ENCODE measurements at places on chromosomes 4 and X.

DNA sequence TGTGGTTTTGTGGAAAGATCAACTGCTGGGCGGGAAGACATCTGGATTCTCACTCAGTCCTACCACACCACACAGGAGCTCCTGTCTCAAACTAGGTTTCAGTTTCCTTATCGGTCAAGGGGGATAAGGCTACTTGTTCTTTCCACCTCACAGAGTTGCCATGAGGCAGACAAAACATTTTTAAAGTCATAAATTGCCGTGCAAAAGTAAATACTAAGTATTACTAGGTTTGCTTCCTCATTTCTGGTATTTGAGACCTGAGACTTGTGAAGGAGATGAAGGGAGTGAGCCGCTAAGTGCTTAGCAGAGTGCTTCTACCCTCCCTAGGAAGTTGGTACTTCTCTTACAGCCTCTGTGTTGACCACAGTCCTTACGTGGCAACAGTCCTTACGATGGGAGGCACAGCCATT lies 1.5 kb downstream of the LAP3 start:
- DNase-seq, result no peak

DNA sequence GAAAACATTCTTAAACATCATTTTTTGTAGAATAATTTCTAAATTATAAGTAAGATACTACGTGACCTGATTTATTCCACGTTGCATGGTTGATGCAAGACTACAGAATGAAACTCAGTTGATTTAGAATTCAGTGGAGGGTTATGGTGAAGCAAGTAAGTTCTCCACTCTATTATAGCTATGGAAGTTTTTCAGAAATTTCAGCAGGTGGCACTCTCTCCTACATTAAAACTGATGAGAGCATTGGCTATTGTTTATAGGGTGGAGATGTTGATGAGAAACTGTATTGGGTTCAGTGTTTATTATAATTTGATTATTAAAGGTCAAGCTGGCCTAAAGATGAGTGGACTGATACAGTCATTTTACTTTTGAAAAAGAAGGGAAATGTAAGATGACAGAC lies 88.0 kb downstream of the FNIP2 start:
- no peak for DNase-seq

- no peak for DNase-seq
Observed at GRCh38 chrX:123975180-123975579, 13.7 kb downstream of the STAG2 start.

- DNase-seq, result no peak
Observed at GRCh38 chr4:182968917-182969650, 51.9 kb upstream of the DCTD start.

- no peak for DNase-seq
Observed at GRCh38 chrX:51955200-51955599, 61.8 kb downstream of the MAGED1 start.

DNA sequence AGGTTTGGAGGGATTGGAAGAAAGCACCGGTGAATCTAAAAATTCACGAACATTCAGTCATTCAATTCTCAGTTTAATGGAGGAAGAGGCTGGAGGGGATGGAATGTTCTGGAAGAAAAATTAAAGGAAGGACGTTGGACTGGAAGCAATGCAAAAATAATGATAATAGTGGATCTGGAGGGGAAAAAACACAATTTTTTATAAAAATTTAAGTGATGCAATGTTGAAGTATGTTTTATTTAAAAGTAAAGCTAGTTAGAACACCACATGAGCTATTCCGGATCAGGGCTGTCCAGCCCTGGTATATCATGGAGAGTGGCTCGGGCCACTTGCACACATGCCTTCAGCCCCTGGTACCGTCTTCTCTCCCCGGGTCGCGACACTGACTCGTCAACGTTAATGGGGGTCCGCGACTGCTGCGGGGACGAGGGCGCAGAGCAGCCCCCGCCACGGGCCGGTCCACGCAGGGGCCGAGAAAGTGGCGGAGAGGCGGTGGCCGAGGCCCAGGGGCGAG lies 204.6 kb downstream of the TENM3 start:
- no peak for DNase-seq

- DNase-seq, result no peak
Observed at GRCh38 chr4:48912349-48912748, 5.8 kb upstream of the OCIAD2 start.

GRCh38 chr4:121246698-121247097 lies 82.6 kb upstream of the TNIP3 start:
- no peak for DNase-seq

DNA sequence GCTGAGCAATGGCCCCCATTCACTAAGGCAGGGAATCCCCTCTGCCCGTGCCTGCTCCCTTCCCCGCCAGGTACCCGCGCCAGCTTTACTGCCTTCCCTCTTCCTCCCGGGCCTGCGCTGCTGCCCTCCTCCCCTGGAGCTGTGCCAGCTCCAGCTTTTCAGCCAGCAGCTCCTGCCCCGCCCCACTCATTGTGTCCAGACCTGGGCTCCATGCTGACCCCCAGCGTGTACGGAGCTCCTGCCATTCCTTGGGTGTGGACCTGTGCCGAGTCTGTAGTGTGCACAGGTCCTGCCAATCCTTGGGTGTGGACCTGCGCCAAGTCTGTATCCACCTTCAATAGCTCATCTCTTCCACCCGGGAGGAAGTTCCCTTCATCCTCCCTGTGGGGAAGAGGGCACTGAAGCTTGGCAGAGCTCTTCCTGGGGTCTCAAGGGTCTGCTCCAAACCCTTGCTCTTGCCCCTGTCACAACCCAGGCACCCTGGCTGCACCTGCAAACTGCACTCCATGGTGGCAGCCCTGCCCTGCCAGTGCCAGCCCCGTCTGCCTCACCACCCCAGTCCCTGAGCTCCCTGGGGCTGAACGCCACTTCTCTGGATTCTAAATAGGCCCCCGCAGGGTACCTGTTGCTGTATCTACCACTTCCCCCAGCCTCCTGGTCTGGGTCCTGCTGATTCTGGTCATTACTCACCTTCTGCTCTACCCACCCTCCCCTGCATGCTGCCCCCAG lies 63.9 kb downstream of the TRMT44 start:
- DNase-seq, result peak; percentile 22

- no peak for DNase-seq
Observed at GRCh38 chr4:128848461-128848860, 39.0 kb downstream of the JADE1 start.

DNA sequence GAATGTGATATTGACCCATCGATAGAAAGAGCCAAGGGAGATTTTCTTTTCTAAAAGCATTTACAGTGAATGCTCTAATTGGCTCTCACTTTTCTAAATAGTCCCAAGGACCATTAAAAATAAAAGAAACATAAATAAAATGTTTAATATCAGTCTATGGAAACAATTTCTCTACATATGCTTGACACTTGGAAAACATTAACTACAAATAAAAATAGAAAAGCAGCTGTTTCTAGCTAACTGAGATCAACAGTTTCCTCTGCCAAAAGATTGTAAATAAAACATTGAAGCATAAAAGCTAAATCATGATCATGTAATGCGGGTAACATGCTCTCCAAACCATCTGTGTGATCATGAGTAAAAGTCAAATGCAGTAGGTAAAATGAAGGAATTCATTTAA lies 49.7 kb downstream of the CORIN start:
- no peak for DNase-seq

DNA sequence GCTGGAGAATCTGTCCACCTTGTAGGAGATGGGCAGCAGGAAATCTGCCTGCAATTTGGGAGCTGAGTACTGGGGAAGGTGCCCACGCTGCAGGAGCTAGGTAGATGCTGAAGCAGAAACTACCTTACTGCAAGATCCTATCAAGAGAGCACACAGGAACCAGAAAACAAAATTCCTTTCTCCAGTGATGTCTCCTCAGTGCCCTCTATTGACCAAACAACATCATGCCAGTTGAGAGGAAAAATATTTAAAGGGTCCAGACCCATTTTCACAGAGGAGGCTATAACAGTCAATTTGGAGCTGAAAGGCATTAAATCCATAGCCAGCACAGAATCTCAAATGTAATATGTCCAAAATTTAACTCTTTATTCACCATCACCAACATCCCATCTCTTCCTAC lies 406.8 kb downstream of the SLITRK2 start:
- no peak for DNase-seq

DNA sequence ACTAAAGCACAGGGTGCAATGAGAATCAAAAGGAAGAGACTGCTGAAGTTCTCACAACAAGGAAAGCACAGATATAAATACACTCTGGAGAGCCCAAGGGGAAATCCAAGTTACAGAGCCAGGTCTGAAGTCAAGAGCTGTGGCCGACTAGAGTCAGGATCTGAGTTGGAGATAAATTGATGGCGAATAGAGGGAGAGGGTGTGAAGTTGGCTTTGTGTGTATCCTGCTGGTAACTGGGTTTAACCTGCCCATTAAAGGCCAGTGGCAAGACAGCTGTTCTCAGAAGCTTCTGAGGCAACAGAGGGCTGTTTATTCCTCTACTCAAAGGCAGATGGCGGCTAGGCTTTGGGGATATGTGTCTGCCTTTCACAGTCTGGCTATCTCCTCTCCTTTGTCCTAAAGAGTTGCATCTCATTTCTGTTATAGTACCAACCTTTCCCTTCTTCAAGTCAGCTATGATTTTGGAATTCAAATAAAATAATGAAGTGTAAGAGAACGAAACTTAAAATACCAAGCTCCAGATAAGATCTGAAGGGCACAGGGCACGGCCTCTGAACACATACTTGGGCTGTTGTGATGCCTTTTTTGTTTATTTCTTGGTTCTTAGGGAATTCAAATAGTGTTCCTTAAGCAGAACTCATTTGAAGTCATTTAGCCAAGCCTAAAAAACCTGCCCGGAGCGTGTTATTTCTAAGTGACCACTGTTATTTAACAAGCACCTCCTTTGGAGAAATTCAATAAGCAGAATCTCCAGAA lies 142.1 kb downstream of the APBB2 start:
- DNase-seq, result no peak

- DNase-seq, result no peak
Observed at GRCh38 chrX:84339507-84340364, 151.7 kb upstream of the RPS6KA6 start.

DNA sequence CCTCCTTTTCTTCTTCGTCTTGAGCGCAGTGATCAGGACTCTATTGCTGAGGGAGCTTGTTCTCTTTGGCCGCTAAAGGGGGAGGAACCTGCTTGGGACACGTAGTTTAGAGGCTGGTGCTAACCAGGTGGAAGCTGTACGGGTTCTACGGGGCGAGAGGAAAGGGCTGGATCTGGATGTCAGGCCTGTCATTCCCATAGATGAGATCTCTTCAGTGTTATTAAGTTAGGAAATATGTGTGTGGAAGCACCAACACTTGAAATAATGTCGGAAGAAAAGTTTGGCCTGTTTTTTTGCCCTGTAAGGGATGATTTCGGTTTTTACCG lies 643 bp downstream of the SRP72 start:
- DNase-seq, result no peak

- DNase-seq, result no peak
Observed at GRCh38 chr4:90185416-90185815, 58.2 kb downstream of the CCSER1 start.

- no peak for DNase-seq
Observed at GRCh38 chrX:49868739-49869138, 10.5 kb upstream of the USP27X start.

DNA sequence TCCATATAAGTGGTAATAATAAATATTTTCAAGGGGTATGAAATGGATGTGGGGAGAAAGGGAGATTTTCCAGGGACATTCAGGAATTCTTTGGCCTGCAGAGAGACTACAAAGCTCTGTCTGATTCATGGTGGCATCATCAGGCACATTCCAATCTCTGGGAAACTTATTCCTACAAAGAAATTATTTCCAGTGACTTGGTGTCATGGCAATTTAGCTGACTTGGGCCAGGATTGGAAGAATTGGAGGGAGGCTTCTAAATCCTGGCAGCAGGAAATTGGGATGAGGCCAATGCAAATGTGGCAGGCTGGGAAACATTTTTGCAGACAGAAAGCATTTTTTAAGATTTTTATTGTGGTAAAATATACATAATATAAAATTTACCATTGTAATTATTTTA lies 204.6 kb downstream of the RTL9 start:
- no peak for DNase-seq

DNA sequence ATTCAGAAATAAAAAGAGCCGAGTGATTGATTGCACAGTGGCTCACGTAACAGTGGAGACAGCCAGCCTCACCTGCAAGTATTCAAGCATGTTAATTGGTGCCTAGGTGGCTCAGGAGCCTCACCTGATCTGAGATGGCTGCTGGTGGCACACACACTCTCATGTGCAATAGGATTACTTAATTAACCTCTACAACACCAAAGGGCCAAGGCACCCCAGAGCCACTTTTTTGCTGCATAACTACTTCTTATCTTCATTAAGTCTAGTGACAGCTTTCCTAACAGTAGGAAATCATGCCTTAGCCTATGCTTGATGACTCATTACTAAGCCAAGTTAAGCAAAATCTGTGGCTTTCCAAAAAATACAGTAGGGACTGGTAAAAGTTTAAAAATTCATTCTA lies 117.3 kb upstream of the NOCT start:
- DNase-seq, result no peak

DNA sequence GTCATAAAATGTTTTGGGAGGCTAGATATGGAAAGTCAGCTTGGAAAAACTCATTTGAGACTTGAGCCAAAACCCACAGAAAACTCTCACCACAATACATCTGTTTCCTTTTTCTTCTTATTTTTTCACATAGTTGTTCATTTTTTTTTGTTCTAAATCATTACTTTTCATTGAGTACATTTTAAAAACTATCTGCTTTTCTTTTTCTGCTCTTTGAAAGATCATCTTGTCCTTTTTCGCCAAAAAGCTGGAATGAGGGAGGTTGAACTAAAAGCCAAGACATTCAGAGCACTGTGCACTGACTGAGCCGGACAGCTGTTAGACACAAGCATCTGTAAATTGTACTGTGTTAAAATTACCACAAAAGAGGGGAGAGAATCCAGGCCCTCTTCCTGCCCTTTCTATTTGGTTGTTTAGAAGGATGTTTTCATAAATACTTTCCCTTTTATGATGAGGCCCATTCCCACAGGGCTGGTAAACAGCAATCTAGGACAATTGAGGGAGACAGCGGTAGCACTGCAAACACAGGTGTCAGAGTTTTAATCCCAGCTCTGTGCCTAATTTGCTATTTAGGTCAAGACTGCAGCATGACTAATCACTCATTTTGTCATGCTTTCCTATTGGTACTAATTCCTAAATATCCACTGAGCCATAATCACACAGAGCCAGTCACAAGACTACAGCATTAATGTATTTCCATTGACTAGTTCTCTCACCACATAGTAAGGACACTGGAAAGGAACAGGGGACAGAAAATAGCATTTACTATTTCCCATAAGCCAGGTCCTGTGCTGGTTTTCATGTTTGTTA lies 7.3 kb upstream of the RNF150 start:
- no peak for DNase-seq

DNA sequence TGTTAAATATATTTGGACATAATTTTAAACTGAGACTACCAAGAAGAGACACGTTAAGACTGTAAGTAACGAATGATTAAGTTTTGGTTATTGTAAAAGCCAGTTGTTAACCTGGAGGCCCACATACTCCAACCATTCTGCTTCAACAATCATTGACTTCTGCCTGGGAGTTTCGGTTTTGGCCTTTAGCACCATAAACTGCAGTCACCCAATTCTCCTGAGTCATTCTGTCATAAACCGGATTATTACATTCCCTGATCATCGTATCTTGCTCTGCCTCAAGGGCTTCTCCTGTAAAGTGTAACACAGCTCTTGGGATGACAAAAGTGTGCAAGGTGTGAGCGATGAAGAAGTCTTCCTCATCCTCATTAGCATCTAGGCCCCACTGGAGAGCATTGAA lies 46.9 kb upstream of the PABPC1L2A start:
- no peak for DNase-seq

GRCh38 chrX:56232221-56233082 lies at the start of gene KLF8:
Gene KLF8 (plus strand): TSS chrX:56232356. CDS start chrX:56233335, 979 bp downstream.
- DNase-seq, result peak; percentile 73

All from uterus (tissue), 4 donors.